ENCODE measurements at places on chromosomes 5 and 9.

DNA sequence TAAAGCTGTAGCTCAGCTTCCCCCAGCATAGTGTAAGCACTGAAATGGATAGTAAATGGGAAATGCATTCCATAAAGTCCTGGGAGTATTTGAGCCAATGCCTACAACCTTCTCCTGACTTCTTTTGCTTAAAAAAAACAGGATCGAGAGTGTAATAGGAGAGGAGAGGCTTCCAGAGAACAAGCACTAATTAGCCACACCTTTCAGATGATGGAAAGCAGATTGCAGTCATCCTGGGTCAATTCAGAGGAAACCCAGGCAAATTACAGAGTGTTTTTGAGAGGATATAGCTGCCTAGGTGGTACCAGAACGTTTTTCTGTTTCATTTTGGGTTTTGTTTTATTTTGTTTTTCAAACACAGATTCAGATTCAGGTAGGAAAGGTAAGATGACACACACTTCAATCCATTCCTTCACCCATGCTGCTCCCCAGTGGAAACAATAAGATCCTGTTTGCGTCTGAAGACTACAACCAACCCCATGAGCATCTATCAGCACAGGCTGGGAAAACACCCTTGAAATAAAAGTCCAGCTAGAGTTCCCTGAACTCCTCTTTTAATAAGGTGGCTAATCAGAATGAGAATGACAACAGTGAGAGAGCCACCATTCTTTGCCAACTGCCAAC, 95.6 kb downstream of the RFK start:
- DNase-seq = no peak

- DNase-seq = peak; percentile 59
Observed at GRCh38 chr9:93003552-93004407, 54.7 kb upstream of the SUSD3 start.

DNA sequence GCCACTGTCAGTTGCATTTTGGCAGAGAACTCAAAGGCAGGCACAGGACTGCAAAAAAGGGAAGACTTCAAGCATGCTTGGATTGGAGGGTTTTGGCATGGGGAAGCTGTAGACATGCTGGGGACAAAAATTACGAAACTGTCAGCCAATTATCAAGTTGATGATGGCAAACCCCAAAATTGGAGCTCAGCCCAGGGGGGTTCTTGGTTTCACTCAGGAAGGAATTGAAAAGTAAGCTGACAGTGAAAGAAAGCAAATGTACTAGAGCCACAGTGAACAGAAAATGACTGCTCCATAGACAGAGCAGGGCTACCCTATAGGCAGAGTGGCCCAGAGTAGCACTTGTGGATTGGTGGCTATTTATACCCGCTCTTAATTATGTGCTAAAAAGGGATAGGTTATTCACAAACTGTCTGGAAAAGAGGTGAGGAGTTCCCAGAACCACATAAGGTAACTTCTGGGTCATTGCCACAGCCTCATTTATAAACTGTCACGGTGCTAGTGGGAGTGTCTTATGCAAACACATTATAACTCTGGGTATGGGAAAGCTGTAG, 14.6 kb upstream of the CFAP95 start:
- DNase-seq = peak; percentile 72

- DNase-seq = no peak
Observed at GRCh38 chr9:7287986-7288385, 511.6 kb downstream of the DMAC1 start.

Measured in suppressor macrophage (primary cell).